ENCODE measurements at places on chromosomes 1 and 21. TPM values are rescaled to one million over a fixed set of nuclear protein-coding genes. Genes with fewer than 3 reads are reported as not detected.

Gene MPZ
- total RNA-seq: 1.7 TPM

Gene MFN2
- 57.3 TPM for total RNA-seq

Gene LCE2A
- total RNA-seq: not detected

Gene CAMK1G
- total RNA-seq: 0.13 TPM

Gene CHI3L1
- 0.06 TPM for total RNA-seq

Gene KCNQ4
- under 0.01 TPM for total RNA-seq

Gene PGBD5
- 0.06 TPM for total RNA-seq

Gene TGFBR3
- 11.4 TPM for total RNA-seq

Gene TMCC2
- 0.53 TPM for total RNA-seq

Gene HDGF
- total RNA-seq: 200 TPM

Gene FGR
- total RNA-seq: not detected

Gene SLC44A5
- 2.1 TPM for total RNA-seq

Gene GJA8
- not detected for total RNA-seq

Gene HHIPL2
- total RNA-seq: 0.19 TPM

Gene CRNN
- total RNA-seq: not detected

Gene OR6N1
- not detected for total RNA-seq

Data from aortic smooth muscle cell (primary cell).